Cerebellar nuclear complex (tissue), 1 donor: ENCODE measurements at places on chromosomes 5 and 9.

DNA sequence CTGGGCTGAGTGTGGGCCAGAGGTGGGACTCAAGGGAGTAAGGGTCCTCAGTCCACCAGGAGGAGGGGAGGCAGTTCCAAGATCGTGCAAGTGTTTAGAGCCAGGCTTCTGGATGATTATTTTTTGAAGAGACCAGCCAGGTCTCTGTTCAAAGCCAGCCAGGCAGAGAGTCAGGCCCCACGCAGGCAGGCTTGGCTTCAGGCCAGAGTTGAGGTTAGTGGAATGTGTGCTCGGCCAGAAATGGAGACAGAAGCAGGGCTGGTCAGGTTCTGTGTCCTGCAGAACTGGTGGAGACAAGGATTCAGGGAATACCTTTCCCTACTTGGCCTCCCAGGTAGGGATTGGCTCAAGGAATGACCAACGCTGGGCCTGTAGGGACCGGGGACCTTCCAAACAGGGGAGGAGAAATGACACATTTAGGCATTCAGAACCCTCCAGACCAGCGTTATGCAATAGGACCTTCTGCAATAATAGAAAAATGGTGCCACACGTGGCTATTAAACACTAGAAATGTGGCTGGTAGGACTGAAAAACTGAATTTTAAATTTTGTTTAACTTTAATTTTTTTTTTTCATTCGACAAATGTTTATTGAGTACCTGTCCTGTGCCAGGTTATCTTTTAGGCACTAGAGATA, 106.2 kb downstream of the CMYA5 start:
- no peak for DNase-seq

GRCh38 chr5:32420506-32420905, 24.0 kb downstream of the ZFR start:
- DNase-seq: no peak

GRCh38 chr5:5437227-5438172, 15.0 kb downstream of the ICE1 start:
- DNase-seq: no peak

DNA sequence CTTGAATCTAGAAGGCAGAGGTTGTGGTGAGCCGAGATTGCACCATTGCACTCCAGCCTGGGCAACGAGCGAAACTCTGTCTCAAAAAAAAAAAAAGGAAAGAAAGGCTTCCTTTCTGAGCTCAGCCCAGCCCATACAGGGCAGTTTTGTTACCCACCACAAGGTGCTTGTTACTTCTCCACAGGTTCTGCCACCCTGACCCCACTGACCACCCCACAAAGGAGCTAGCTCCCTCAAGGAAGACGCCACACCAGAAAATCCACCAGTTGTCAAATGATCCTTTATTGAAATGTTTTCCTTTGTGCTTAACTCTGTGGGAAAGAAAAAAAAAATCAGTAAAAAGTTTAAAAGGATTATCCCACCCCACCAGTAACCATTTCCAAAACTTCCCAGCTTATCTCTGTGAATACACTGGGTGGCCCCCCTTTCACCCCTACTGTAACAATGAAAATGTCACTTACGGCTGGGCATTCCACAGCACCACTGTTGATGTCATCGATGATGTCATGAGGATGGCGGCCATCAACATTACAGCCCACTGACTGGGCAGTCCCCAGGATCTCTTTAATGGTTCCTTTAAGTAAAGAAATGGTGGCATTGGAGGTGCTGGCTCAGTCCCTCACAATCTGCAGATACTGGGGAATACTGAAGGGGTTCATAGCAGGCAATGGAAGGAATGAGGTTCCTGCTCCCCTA, 3.6 kb downstream of the RPL12 start:
- no peak for DNase-seq

DNA sequence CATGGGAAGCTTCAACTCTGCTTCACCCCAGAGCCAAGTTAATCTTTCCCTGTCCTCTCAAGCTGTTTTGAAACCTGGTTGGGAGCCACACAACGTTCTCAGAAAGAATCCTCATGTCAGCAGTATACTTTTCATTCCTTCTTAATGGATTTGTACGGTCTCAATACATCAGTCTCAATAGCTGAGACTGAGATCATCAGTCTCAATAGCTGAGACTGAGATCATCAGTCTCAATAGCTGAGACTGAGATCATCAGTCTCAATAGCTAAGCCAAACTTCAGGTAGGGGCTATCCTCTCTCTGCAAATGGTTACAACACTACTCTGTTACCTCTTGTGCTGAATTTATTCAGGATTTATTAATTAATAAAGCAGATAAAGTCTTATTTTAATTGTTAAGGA, 1317.4 kb upstream of the CDH9 start:
- no peak for DNase-seq

DNA sequence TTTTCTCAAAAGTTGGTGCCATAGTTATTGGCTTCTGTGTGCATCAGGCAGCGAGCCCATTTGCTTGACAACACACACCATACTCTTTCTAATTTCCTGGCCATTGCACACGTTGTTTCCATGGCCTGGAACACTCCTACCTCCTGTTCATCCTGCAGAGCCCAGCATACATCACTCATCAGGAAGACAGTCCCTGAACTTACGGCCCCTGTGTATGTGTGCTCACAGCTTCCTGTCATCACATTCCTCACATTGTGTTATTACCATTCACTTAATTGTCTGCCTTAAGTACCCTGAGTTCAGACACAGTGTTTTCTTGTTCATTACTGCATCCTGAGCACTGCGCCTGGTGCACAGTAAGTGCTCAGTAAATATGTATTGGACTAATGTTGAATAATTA, 355.9 kb downstream of the PRELID2 start:
- DNase-seq: no peak

DNA sequence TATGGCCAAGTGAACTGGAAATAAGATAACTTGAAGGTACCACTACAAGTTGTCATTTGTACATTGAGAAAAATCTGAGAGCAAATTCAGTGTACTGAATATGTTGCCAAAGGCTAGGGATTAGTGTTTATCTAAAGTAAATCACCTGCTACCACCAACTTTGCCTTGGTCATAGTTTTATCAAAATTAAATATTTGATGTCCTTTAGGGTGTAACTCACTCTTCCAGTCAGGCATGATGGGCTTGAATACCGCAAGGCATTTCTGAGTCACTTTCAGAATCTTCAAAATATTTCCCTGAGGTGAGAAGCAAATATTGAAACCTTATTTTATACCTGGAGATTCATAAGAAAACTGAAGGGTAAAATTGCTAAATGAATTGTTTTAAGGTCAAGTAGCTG, 1338.6 kb upstream of the ACO1 start:
- DNase-seq: no peak

DNA sequence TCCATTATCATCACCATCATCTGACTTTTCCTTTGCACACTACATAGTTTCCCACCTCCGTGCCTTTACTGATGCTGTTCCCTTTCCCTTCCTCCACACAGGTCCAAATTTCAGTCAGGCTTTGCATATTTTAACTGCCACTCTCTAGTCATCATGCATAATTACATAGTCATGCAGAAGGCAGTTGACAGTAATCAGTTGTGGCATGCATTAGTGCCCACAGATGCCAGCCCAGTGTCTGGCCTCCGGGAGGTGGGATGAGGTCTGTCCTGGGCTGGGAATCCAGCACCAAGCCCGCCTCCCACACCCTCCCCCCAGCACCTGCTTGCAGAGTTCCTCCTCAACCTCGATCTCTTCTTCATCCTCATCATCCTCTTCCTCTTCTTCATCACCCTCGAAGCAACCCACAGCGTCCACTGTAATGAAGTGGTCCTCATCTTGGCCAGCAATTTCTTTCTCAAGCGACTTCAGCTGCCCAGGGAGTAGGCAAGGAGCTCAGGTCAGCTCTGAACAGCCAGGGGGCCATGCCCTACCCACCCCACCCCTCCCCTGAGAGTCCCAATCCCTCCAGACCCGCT, 8.8 kb downstream of the BBLN start:
- peak; percentile 18 for DNase-seq

GRCh38 chr5:88845081-88845697, 37.8 kb downstream of the MEF2C start:
- DNase-seq: no peak

- no peak for DNase-seq
Measured at GRCh38 chr9:96152550-96152949, 149.4 kb downstream of the HSD17B3 start.

GRCh38 chr9:98479449-98479848, 224.0 kb upstream of the TBC1D2 start:
- no peak for DNase-seq

- peak; percentile 22 for DNase-seq
Measured at GRCh38 chr9:126674365-126675146, 60.8 kb downstream of the LMX1B start.

- DNase-seq: peak; percentile 30
Measured at GRCh38 chr9:2459756-2460155, 161.8 kb upstream of the VLDLR start.

DNA sequence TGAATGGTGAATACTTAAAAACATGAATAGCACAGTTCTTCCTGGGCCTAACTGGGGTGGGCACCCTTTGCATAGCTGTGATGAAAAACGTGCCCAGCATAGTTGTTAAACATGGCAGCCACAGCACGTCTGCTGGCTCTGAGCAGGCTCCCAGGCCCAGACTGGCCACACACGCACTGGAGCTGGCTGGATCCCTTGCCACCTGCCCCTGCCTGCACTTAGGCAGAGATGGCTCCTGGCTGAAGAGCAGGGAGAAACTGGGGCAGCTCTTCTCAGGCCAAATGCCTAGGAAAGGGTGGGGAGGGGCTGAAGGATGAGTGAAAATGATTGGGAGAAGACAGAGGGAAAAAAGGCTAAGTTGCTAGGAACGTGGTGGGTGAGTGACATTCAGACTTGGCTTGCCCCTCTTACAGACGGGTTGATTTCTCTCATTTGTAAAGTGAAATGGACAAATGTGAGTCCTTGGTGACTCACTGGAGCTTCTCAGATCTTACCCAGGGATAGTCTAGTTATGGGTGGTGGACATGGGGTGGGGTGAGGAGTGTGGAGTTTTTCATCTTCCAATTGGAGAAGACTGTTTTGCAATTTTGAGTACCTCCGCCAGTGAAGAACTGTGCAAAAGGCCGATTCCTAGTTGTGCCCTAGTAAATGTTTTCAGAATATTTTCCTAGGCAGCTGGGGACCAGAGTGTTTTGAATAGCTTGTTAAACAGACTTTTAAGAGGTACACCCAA, 42.4 kb downstream of the TRIO start:
- no peak for DNase-seq

DNA sequence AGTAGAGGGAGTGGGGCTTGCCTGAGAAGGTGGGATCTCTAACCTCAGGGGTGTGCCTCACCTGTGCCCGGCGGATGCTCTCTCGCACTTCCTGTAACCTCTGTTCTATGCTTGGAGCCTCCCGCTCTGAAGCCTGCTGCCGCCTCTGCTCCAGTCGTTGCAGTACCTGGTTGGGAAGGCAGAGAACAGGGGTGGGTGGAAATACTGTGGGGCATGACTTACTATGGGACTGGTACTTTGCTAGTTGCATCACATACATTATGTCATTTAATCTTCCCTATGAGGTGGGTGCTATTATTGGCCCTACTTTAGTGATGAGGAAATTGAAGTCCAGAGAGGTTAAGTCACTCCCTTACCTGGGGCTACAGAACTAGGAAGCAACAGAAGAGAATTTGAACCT, 5.2 kb downstream of the FCHSD1 start:
- DNase-seq: no peak

- no peak for DNase-seq
Measured at GRCh38 chr9:88916894-88917293, 74.4 kb upstream of the S1PR3 start.
